ENCODE measurements at places on chromosomes 5 and 9. TPM values are rescaled to one million over a fixed set of nuclear protein-coding genes. Genes with fewer than 3 reads are reported as not detected.

DNA sequence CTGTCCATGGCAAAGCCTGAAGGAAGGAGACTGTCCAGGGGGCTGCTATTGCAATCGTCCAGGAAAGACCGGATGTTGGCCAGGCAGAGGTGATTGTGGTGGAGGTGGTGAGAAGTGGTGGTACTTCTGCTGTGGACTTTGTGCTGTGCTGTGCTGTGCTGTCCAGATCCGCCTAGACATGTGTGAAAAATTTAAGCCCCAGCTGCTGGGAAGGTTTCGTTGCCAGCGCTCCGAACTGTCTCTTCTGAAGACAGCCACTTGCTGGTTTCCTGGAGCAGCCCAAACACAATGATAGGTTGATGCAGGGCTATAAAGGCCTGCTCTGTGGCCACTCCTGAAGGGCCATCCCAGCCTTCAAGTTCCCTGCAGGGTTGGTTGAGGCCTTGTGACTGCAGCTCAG lies 223.0 kb upstream of the MPDZ start:
- no peaks in the 10 kb centered on the region for H3K27me3 ChIP-seq
- no peaks in the 10 kb centered on the region for H3K36me3 ChIP-seq
- no peak overlapping the region for H3K27ac ChIP-seq
- no peak overlapping the region for H3K4me3 ChIP-seq

GRCh38 chr5:32916648-32917047 lies 205.5 kb downstream of the NPR3 start:
- no peak for DNase-seq
- H3K36me3 ChIP-seq = no peaks in the 10 kb centered on the region
- H3K27me3 ChIP-seq = no peaks in the 10 kb centered on the region
- H3K27ac ChIP-seq = no peak overlapping the region
- no peak overlapping the region for H3K4me3 ChIP-seq

- H3K27me3 ChIP-seq = no peaks in the 10 kb centered on the region
- no peaks in the 10 kb centered on the region for H3K36me3 ChIP-seq
- H3K4me3 ChIP-seq = no peak overlapping the region
- DNase-seq = no peak
- H3K27ac ChIP-seq = no peak overlapping the region
Observed at GRCh38 chr9:18825656-18826170, 207.3 kb downstream of the SAXO1 start.

DNA sequence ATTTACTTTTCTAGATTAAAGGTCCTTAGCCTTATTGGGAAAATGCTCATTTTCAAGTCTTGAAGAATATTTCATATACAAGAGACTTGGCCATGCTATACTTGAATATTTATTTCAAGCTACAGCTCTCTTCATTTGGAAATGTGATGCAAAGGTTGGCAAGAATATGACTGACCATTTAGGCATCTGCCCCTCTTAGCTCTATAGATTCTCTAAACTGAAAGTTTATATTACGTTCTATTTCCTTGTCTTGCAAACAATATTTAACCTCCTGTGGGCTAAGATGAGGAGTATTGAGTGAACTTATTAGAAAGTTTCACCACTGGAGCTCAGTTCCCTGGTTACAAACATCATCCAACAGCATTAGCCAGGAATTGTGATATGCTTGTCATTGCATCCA lies 593.1 kb downstream of the MAT2B start:
- no peaks in the 10 kb centered on the region for H3K4me1 ChIP-seq
- no peak overlapping the region for H3K27ac ChIP-seq
- DNase-seq = no peak
- H3K36me3 ChIP-seq = no peaks in the 10 kb centered on the region
- H3K4me3 ChIP-seq = no peak overlapping the region

- DNase-seq = no peak
- H3K27ac ChIP-seq = no peak overlapping the region
- H3K27me3 ChIP-seq = no peaks in the 10 kb centered on the region
- no peaks in the 10 kb centered on the region for H3K36me3 ChIP-seq
Observed at GRCh38 chr5:22892441-22892840, 39.3 kb upstream of the CDH12 start.

DNA sequence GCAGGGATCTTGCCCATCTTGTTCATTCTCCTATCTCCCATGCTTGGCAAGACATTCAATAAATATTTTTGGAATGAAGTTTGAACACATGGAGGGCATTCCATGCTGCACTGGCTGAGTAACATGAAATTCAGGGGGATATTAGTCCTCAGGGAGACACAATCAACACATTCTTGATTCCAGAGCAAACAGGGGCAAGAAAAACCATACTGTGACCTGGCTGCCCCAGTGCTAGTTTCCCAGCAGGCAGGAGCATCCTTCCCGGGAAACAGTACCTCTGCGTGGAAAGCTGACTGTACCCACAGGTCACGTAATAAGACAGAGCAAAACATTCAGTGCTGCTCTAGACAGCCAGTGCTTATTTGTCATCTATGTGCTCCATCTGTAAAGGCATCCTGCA lies 66.3 kb upstream of the SPOCK1 start:
- no peak overlapping the region for H3K27ac ChIP-seq
- H3K4me3 ChIP-seq = no peak overlapping the region
- DNase-seq = no peak

- H3K27me3 ChIP-seq = no peaks in the 10 kb centered on the region
- no peaks in the 10 kb centered on the region for H3K36me3 ChIP-seq
- no peaks in the 10 kb centered on the region for H3K4me1 ChIP-seq
- H3K27ac ChIP-seq = no peak overlapping the region
- no peak for DNase-seq
- no peak overlapping the region for H3K4me3 ChIP-seq
Observed at GRCh38 chr5:113804264-113804663, 290.8 kb downstream of the YTHDC2 start.

Gene OMD
- total RNA-seq = 21.9 TPM

Gene SH3RF2
- 33.4 TPM for total RNA-seq
